Large intestine (tissue), 12 donors: ENCODE measurements at places on chromosomes 12 and 14. TPM values are rescaled to one million over a fixed set of nuclear protein-coding genes. Genes with fewer than 3 reads are reported as not detected.

The SMCO2 gene
- polyA plus RNA-seq, result 0.25 TPM

The ACSS3 gene
- polyA plus RNA-seq, result 6.0 TPM

The OR6C76 gene
- not detected for polyA plus RNA-seq

The BCL11B gene
- 4.0 TPM for polyA plus RNA-seq

The AMHR2 gene
- polyA plus RNA-seq, result 8.8 TPM

The TSPAN19 gene
- 0.09 TPM for polyA plus RNA-seq

The MYO1H gene
- polyA plus RNA-seq, result 1.0 TPM

The UNC79 gene
- polyA plus RNA-seq, result 1.5 TPM

The FGFR1OP2 gene
- 53.3 TPM for polyA plus RNA-seq

The MARCHF9 gene
- 28.1 TPM for polyA plus RNA-seq

The FIGNL2 gene
- 0.76 TPM for polyA plus RNA-seq

The KRT71 gene
- 0.04 TPM for polyA plus RNA-seq

The STXBP6 gene
- 27.8 TPM for polyA plus RNA-seq

The LTBR gene
- 132 TPM for polyA plus RNA-seq

The LLPH gene
- 29.2 TPM for polyA plus RNA-seq

The PZP gene
- polyA plus RNA-seq, result 0.24 TPM

The OR11H12 gene
- not detected for polyA plus RNA-seq

GRCh38 chr14:95500201-95500681 lies 16.2 kb downstream of the SYNE3 start:
- DNase-seq, result peak; percentile 69

DNA sequence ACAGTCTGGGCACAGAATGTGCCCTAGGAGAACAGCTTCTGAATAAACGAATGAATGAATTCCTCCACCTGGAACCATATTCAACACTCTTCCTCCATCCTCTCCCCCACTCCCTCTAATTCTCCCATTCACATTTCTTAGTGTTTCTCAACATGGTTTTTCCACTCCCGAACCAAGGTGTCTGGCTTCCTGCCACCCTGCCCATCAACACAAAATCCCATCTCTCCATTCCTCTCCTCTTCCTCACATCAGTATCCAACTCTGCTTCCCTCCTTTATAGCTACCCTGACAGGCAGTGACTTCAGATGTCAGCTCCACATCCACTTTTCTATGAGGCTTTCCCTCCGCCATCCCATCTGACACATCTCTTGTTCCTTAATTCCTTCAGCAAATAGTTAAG lies 2.9 kb downstream of the TNFRSF1A start:
- DNase-seq, result no peak

GRCh38 chr12:106345746-106346145 lies 11.8 kb upstream of the POLR3B start:
- DNase-seq, result peak; percentile 57

GRCh38 chr14:58397156-58397555 lies 1.4 kb downstream of the TOMM20L start:
- no peak for DNase-seq

DNA sequence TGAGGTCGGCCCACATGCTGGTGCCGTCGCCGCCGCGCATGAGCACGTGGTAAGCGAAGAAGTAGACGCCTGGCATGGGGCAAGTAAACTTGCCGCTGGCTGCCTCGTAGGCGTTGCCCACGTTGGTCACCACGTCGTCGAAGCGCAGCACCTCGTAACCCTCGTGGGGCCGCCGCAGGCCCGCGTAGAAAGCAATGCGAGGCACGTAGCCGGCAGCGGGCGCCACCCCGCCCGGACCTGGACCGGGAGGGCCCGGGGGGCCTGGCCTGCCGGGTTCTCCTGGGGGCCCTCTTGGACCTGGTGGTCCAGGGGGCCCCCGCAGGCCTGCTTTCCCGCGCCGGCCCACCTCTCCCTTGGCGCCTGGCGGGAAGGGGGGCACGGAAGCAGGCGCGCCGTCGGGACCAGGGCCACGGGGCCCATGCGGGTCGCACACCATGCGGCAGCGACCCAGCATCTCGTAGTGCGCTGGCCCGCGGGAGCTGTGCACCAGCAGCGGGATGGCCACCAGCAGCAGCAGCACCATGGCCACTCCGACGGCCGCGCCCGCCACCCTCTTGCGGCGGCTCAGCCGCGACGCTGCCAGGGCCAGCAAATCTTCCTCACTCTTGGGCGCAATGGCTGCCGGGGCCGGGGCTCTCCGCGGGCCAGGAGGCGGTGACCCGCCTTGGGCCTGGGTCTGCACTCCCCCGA lies 888 bp downstream of the C1QL4 start:
- no peak for DNase-seq

DNA sequence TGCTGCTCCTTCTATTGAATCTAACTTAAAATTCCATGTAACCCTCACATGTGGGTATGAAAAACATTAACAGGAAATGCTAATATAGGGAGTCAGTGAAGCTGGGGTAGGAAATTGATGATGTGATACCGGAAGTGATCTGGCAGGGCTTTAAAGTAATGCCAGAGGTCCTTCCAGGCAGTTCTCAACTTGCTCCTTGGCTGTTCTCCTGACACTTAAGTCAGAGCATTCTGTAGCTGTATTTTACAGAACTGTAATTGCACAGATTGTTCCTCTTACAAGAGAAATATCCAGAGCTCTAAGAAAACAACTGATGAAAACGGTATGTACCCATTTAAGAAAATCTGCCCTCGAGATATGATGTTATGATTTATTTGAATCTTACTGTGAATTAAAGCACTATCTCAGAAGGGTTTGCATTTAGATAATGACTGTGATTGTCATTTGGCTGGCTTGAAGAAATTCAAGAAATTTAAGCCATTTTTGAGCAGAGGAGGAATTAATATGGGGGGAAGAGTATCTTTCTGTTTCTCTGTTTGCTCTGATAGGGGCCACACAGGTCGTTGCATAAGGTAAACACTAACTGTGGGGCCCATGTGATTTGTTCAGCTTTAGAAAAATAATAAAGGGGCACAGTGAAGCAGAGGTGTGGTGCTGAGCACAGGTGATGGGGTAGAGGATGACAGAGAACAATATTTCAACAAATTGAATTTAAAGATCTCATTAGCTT lies 88.4 kb downstream of the BBS10 start:
- no peak for DNase-seq

- no peak for DNase-seq
Observed at GRCh38 chr12:114703060-114703493, 19.1 kb upstream of the TBX3 start.

- no peak for DNase-seq
Observed at GRCh38 chr12:61011767-61012423, 1248.3 kb upstream of the USP15 start.

GRCh38 chr14:97945631-97946030 lies 1148.4 kb downstream of the VRK1 start:
- DNase-seq, result no peak

GRCh38 chr14:79571366-79571765 lies 639.9 kb downstream of the DIO2 start:
- peak; percentile 33 for DNase-seq

DNA sequence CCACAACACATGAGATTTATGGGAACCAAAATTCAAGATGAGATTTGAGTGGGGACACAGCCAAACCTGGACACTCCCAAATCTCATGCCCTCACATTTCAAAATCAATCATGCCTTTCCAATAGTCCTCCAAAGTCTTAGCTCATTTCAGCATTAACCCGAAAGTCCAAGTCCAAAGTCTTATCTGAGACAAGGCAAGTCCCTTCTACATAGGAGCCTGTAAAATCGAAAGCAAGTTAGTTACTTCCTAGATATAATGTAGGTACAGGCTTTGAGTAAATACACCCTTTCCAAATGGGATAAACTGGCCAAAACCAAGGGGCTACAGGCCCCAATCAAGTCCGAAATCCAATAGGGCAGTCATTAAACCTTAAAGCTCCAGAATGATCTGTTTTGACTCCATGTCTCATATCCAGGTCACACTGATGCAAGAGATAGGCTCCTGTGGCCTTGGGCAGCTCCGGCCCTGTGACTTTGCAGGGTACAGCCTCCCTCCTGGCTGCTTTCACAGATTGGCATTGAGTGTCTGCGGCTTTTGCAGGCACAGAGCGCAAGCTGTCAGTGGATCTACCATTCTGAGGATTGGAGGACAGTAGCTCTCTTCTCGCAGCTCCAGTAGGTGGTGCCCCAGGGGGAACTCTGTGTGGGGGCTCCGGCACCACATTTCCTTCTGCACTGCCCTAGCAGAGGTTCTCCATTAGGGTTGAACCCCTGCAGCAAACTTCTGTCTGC lies 60.1 kb downstream of the LRIG3 start:
- peak; percentile 56 for DNase-seq

DNA sequence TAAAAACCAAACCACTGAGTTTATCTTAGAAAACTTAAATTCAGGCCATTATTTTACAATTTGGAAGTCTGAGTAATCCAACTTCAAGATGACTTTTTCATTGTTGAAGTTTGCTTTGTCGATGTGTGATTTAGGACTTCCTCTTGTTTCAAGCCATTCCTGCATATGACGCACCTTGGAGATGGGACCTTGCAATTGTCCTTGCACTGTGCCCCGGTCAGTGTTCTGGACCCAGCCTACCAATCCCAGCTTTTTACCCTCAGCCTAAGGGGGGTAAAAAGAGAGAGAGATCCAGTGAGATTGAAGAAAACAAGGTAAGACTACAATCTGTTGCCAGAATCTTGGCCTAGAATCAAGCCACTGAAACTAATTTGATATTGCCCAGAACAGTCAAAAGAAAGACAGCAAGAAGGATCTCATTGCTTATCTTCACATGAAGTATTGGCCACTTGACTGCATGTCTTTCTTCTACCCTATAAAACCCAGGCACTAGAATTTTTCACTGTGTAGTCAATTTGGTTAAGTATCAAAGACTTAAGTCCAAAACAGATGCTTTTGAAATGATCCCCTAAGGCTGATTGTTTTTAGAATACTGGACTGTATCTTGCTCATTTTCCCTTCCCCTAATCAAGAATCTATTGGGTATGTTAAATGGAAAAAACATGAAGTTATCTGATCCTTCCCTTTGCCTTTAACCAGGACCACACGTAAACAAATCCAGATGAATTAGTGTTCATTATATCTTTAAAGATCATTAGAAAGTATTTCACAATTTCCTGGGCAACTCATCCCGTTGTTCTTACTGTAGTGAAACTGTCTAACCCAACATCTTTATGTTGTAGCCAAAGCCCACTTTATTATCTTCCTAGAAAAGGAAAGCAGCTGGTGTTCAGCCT lies 2.4 kb upstream of the MLH3 start:
- no peak for DNase-seq

- DNase-seq, result no peak
Observed at GRCh38 chr12:120996133-120996746, 17.9 kb downstream of the HNF1A start.

DNA sequence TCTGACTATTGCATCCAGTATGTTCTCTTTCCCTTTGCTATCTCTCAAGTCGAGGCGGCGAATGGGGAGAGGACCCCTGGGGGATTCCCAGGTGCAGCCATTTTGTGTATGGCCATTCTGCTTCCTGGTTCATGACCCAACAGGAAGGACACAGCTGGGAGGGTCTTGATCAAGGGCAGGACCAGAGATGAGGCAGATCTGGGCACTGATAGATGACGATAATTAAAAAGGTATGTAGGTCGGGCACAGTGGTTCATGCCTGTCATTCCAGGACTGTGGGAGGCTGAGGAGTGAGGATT lies 73.9 kb downstream of the EID3 start:
- DNase-seq, result no peak

DNA sequence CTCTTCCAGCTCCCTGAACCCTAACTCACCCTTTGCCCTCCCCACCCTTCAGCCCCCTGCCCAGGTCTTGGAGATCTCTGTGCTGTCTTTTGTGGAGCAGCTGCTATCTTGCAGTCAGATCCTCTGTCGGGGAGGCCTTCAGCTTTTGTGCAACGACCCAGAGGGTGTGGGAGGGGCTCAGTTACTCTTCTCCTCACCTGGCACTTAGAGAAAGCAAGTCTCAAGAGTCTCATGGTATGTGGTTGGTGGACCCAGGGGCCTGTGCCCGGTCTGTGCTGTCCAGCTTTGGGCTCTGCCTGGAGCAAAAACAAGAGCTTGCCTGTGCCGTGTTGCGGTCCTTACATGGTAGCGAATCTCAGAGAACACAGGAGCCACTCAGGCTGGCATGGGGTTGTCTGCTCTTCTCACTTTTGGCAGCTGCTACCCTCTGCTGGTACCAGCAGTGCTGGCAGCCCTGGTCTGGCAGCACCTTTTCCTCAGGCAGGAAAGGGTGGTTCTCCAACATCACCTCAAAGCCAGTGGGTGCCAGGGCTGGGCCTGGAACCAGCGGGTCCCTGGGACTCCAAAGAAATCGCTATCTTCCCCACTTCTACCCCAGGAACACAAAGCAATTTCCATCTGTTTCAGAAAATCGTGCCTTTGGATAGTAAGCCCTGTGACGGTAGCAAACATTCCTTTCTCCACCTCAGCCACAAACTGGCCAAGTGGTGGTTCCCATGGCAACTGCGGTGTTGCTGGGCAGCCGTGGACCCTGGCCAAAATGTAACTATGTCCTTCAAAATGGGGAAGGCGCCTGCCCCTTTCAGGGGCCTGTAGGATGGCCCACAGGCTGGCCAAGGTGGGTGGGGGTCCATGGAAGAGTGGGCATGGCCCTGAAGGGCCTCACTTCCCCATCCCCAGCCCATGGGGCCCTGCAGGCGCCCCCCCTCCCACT lies 90.0 kb downstream of the RIN3 start:
- DNase-seq, result no peak

- DNase-seq, result no peak
Observed at GRCh38 chr14:32865827-32866376, 72.8 kb upstream of the NPAS3 start.

GRCh38 chr12:67893022-67893580 lies 96.1 kb upstream of the IFNG-AS1 start:
- no peak for DNase-seq

DNA sequence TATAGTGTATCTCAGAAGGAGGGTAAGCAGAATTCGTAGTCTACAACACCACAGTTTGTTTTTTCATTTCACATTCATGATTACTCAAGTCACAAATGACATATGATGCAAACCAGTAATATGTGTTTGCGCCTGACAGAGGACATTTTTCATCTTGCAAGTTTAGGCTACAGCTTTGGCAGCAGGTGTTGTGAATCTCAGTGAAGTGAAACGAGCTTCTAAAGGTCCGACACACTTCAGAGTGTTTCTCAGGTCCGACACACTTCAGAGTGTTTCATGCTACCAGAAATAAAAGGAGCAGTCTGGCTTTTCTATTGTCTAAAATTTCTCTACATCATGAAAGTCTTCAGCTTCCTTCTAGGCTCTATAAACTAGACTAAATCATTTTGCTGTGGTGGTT lies 22.7 kb downstream of the CLEC14A start:
- DNase-seq, result no peak

- DNase-seq, result no peak
Observed at GRCh38 chr12:79624378-79624777, 66.4 kb downstream of the PAWR start.

DNA sequence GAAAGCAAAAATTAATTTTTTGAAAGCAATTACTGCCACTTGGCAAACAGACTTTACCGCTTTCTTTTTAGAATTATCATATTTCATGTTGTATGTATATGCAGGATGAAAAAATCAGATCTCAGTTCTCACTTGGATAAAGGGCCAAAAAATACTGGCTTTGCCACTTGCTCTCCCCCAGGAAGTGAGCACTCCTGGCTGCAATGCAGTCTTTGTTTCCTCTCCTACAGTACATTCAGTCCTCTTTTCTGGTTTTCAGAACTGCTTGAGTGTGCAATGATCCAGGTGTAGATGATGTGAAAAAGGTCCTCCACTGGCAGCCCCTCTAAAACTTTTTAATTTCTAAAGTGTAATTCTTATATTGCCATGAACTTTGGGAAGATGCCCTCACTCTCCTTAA lies 183.4 kb downstream of the SLC25A21 start:
- DNase-seq, result no peak

GRCh38 chr12:111074965-111075364 lies 154.6 kb upstream of the MYL2 start:
- DNase-seq, result no peak

GRCh38 chr12:52555577-52555976 lies 2.6 kb upstream of the KRT71 start:
- DNase-seq, result no peak

GRCh38 chr14:69675877-69676416 lies 64.6 kb downstream of the SUSD6 start:
- DNase-seq, result no peak
